ENCODE measurements at places on chromosomes 3 and 15.
A peak's percentile ranks its signal among the peaks of the same experiment; 100 is the strongest.

DNA sequence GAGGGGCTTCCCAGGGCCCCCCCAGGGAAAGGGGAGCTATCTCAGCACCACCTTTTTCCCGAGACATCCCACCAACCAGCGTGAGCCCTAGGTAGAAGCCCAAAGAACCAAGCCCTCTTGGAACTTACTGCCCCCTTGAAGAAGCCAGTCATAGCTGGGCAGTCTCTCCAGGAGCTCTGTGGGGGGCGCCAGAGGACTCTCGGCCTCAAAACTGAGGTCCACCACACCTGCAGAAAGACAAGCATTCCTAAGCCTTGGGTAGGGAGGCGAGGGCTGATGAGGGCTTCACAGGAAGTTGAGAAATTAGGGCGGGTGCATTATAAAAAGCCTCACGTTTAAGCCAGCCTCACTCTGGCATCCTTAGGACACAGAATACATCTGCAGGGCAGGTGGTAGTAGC is 9.0 kb downstream of the SSUH2 start:
- no peak for DNase-seq

- no peak for DNase-seq
These were observed 733.0 kb upstream of the DPPA4 start for GRCh38 chr3:110070161-110070916.

DNA sequence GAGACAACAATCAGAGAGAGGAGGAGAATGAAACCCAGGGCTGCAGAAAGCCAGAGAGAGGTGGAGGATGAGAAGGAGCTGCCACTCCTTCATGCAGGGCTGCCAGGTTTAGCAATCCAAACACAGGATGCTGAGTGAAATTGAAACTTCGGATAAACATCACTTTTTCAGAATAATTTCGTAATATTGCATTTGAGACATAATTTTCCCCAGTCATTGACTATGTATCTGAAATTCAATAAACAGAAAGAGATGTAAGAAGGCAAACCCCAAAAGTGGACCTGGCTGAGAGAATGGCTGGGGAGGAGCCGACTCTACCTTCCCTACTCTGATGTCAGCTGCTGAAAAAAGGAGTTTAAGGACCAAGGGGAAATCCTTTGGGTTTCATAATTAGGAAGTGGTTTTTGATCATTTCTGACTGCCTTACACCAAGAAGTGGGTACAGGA is 33.8 kb downstream of the SLC9A9 start:
- DNase-seq: peak; percentile 93

- DNase-seq: no peak
These were observed 84.1 kb downstream of the BOC start for GRCh38 chr3:113295463-113295862.

GRCh38 chr3:35549690-35550089 is 89.6 kb upstream of the ARPP21 start:
- no peak for DNase-seq

DNA sequence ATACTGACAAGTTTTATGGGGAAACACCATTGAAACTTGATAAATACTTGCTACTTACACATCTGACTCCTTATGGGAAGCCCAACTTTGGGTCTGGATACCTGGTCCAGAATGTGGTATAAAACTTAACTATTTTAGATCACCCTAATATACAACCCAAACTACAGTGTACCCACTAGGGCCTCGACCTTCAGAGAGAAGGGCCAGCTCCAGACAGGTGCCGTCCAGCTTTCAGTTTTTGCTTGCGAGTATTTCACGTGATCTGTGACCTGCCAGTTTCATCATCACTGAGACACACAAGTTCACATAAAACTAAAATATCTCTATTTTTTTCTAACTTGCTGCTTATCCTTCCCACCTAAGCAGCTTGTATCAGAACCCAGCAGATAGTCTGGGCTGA is 59.3 kb upstream of the RPL35A start:
- no peak for DNase-seq

- no peak for DNase-seq
These were observed 24.3 kb upstream of the POLG start for GRCh38 chr15:89358755-89359439.

- DNase-seq: no peak
These were observed 58.4 kb downstream of the TBC1D2B start for GRCh38 chr15:78018946-78019644.

DNA sequence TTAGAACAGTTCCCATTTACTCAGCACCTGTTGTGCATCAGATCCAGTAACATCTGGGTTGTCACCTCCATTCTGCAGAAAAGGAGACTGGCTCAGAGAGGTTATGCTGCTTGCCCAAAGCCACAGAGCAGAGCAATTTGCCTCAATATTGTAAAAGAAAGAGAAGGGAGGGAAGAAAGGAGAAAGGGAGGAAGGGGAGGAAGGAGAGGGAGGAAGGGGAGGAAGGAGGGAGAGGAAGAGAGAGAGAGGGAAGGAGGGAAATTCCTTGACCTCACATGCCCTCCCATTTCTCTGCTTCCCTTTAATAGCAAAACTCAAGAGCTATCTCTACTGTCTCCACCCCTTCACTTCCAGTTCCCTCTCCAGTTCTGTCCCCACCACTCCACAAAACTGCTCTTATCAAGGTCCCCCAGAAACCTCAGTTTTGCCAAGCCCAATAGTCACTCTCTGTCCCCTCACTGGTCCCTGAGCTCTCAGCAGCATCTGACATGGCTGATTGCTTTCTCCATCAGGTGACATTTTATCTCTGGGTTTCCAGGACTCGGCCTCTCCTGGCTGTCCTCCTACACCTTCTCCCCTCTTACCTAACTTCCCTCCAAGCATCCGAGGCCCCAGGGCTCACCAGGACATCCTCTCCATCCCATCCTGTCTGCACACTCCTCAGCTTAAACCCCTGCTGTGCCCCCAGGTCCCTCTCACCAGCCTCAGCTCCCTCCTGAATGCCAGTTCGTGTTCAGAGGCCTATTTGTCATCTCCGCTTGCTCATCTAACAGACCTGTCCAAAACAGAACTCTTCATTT is 104.7 kb upstream of the LINGO1 start:
- DNase-seq: no peak

GRCh38 chr3:30680789-30681648 is 74.6 kb downstream of the TGFBR2 start:
- no peak for DNase-seq

DNA sequence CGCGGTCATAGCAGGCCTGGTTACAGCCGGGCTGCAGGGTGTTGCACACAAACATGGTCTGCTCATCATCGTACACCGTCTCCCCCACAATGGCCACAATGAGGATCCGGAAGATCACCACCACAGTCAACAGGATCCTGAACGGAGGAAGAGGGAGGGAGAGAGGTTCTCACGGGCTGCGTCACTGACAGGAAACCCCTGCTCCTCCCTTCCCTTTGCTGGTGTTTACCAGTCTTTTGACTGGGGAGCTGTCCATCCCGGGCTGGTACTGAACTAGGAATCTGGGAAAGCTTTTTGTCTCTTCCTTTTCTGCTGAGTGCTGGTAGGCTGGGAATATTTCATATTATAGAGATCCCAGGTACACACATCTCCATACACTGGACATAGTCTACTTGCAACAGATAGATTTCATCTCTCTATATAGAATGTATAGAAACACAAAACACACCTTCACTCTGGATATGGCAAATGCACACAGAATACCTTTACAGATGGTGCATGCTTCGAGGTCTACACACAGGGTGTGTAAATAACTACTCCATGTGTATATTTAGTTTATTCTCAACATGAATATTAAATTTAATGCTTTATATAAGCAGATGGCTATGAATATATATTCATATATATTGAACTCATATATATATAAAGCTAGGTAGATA is 1.4 kb downstream of the GJD2 start:
- DNase-seq: no peak

- DNase-seq: no peak
These were observed 98.4 kb downstream of the NAALADL2 start for GRCh38 chr3:174957551-174958001.

DNA sequence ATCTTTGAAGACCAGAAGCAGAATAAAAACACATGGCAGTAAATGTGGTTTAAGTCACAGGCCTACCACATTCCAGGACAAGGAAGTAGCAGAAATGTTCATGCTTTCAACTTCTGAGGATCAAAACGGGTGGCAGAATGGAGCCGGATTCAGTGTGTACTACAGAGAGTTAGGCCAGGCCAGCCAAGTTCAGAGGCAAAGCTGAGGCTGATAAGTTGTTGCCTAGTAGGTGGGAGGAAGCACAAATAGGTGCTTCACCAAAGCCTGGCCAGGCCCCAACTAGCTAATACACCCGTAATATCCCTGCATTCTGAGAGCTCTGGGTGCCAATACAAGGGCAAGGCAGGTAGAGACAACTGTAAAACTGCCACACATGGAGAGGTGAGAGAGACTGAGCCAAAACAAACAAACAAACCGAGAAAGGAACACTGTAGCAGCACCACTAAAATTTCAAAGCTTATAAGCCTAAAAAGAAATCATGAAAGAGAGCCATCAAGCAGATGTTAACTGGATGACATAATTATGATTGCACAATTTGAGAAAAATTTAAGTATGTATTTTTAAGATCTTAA is 156.4 kb upstream of the CBLB start:
- no peak for DNase-seq

- DNase-seq: no peak
These were observed 117.5 kb downstream of the FAM174B start for GRCh38 chr15:92538115-92538514.

- no peak for DNase-seq
These were observed 9.1 kb upstream of the UTS2B start for GRCh38 chr3:191339316-191339917.

- peak; percentile 44 for DNase-seq
These were observed 2.0 kb downstream of the ANKRD28 start for GRCh38 chr3:15795651-15796308.

- no peak for DNase-seq
These were observed 107.6 kb downstream of the IMPG2 start for GRCh38 chr3:101212730-101213129.

DNA sequence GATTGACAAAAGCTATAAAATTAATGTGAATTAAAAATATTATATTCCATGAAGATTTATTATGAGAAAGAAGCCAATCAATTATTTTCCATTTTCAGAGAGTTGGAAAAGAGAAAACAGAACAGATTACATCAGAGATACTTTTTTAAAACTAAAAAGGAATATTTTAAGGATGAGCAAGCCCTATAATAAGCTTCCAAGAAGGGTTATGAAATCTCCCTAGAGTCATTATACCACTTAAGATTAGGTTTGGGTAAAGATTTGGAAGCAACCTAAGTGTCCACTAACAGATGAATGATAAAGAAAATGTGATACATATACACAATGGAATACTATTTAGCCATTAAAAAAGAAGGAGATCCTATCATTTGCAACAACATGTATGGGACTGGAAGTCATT is 51.6 kb upstream of the FSIP1 start:
- no peak for DNase-seq

- no peak for DNase-seq
These were observed 259.7 kb upstream of the TPM1 start for GRCh38 chr15:62782896-62783295.

DNA sequence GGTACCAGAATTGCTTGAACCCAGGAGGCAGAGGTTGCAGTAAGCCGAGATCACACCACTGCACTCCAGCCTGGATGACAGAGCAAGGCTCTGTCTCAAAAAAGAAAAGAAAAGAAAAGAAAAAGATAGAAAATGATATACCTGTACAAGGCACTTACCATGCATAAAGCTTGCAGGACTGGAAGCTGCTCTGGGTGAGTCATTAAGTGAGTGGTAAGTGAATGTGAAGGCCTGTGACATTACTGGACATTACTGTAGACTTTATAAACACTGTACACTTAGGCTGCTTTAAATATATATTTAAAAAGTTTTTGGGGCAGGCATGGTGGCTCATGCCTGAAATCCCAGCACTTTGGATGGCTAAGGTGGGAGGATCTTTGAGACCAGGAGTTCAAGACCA is 99.2 kb downstream of the SLMAP start:
- no peak for DNase-seq

DNA sequence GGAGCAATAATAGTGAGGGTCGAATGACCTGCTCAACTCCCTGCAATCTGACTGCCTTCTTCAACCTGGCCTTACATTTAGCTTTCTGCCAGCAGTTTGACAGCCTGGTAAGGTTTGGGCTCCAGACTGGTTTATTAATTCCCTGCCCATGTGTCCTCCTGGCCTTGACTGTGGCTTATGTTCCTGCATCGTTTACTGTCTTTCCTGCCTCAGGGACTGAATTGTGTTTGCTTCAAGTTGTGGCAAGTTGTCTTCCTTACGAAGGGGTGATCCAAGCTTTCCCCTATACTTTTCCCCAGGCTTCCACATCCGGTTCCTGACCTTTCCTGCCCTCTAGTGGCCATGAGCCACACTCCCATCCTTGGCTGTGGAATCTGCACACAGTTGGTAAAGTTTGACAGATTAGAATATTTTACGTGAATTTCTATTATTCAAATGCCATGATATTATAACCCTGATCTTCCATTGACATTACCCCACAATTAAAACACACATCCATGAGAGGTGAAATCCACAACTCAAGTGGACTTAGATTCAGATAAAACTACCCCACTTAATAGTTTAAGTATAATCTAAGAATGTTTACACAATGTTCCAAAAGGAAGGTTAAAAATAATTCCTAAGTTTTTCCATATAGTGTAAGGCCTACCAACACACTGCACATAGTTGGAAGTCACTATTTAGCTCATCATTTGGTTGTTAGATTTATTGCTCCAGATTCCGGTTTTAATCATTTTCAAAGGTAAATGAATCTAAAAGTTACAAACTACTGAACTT is 95.7 kb downstream of the NEDD4 start:
- no peak for DNase-seq

DNA sequence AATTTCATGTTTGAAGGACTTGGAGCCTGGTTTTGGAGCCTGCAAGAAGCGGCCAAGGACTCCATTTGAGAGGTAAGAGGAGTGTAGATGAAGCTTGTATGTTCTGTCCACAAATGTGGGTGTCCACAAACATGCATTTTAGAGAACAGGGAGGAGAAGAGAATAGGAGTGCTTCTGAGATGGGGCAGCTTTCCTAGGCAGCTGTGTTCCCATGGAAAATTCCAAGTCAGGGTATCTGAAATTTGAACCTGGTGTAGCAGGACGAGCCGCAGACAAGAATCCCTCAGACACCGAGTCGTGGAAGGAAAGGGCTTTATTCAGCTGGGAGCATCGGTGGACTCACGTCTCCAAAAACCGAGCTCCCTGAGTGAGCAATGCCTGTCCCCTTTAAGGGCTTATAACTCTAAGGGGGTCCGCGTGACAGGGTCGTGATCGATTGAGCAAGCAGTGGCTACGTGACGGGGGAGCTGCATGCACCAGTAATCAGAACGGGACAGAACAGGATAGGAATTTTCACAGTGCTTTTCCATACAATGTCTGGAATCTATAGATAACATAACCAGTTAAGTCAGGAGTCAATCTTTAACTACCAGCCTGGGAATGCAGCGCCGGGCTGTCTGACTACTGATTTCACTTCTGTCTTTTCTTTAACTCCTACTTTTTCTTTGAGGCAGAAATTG is 71.4 kb upstream of the WDR72 start:
- no peak for DNase-seq
